ENCODE measurements at places on chromosomes 1 and 21. TPM values are rescaled to one million over a fixed set of nuclear protein-coding genes. Genes with fewer than 3 reads are reported as not detected.

- H3K4me3 ChIP-seq, result no peak overlapping the region
- DNase-seq, result no peak
- H3K4me1 ChIP-seq, result no peaks in the 10 kb centered on the region
- peaks cover 6% of the 10 kb centered on the region for H3K27me3 ChIP-seq
These were observed 575.5 kb downstream of the PTPRU start for GRCh38 chr1:29811727-29812407.

GRCh38 chr1:6321205-6321604 is 60.3 kb upstream of the GPR153 start:
- no peak for DNase-seq
- H3K4me1 ChIP-seq, result no peaks in the 10 kb centered on the region
- no peak overlapping the region for H3K27ac ChIP-seq
- H3K27me3 ChIP-seq, result no peaks in the 10 kb centered on the region
- no peak overlapping the region for H3K4me3 ChIP-seq
- H3K36me3 ChIP-seq, result peaks cover 2% of the 10 kb centered on the region

DNA sequence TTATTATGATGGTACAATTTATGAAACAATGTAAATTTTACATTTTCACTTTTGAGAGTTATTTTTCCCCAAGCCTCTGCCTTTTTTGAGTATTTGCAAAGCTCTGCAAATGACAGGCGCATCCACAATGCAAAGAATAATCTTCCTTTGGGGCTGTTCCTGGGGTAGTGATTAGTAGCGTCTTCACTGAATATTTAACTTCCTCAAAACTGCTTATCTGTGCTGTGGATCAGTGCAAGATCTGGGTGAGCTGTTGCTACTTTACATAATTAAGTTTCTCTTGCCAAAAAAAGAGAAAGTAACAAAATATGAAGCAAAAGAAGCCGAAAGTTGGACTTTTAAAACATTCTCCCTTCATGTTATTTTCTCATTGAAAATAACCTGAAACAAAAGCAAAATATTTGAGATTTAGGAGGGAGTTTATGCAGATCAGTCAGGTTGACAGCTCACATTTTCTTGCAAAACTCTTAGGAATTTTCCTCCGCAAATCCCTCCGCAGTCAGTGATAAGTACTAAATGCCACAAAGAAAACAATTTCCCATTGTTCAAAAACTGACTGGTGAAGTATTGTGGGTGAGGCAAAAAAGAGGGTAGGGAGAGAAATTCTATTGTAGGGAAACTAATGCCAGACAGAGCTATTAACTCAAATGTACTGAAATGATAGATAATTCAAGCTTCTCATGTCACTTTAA is 276.4 kb upstream of the B3GALT2 start:
- H3K4me3 ChIP-seq, result no peak overlapping the region
- DNase-seq, result no peak
- no peaks in the 10 kb centered on the region for H3K27me3 ChIP-seq
- H3K27ac ChIP-seq, result no peak overlapping the region
- H3K4me1 ChIP-seq, result peaks cover 41% of the 10 kb centered on the region

DNA sequence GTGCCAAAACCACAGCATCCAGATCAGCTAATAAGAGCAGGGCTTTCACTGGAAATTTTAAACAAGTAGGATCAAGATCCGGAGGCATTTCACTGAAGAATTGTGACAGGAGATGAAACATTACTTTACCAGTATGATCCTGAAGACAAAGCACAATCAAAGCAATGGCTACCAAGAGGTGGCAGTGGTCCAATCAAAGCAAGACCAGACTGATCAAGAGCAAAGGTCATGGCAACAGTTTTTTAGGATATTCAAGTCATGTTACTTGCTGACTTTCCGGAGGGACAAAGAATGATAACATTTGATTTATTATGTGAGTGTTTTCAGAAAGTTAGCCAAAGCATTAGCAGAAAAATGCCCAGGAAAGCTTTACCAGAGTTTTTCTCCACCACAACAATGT is 8.2 kb downstream of the ZSWIM5 start:
- no peak overlapping the region for H3K27ac ChIP-seq
- peaks cover 1% of the 10 kb centered on the region for H3K4me1 ChIP-seq
- H3K36me3 ChIP-seq, result peaks cover 2% of the 10 kb centered on the region
- H3K4me3 ChIP-seq, result no peak overlapping the region
- DNase-seq, result no peak

GNG12 gene
- total RNA-seq, result 8.9 TPM
